ENCODE measurements at places on chromosomes 6 and 20.

DNA sequence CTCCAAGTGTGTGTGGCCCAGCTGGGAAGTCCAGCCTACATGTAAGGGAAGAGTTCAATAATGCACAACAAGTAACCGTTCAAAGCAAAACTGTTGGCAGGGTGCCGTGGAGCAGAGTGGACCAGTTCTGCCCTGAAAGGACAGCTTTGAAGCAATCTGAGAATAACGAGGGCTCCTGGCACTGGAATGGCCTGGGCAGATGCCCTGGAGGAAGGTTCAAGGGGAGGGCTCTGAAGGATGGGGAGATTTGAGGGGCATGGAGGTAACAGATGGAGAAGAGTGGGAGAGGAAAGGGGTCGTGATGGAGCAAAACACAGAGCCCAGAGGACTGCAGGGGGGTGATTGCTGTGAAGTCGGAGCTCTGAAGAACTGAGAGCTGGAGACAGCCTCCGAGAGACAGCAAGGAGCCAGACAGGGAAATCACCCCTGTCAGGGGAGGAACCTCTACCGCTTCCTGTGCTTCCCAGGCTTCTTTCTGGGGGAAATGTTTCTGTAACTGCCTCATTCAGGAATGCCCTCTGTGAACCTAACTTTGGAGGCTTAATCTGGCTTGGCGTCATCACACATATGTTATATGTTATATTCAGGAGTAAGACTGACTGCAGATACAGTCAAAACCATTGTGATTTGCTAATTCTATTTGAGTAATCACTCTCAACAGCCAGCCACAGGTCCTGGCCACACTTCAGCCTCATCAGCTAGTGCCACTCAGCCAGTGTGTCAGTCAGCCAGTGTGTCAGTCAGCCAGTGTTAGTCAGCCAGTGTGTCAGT is 41.2 kb downstream of the ZC3H12D start:
- DNase-seq, result no peak

DNA sequence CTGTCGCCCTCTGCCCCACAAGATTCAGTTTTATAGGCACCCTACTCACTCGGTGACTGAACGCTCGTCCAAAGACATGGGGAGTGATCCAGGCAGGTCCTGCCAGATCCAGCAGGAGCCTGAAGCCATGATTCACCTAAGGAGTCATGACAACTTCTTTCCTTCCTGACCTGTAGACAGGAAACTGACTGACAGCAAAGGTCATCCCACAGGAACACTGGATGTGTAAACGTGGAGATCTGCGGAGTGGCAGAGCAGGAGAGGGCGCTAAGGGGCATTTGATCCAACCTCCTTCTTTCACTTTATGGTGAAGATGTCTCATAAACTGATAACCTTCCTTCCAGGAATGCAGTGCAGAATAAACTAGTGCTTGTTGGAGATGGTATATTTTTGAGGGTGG is 192.2 kb downstream of the GJA10 start:
- DNase-seq, result no peak

DNA sequence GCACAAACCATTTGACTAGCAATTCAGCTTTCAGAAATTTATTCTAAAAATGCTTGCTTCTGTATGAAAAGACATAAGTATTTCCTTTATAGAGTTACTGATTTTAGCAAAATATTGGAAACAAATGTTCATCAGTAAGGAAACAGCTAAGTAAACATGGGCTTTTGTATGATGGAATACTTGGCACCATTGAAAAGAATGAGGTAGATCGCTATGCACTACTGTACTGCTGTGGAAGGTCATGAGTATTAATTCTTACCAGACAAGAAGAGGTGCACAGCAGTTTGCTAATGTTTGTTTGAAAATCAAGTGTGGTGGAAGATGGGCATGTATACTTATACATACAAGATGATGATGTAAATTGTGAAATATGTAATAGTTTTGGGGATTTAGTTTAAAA is 73.0 kb downstream of the FARS2 start:
- DNase-seq, result no peak

DNA sequence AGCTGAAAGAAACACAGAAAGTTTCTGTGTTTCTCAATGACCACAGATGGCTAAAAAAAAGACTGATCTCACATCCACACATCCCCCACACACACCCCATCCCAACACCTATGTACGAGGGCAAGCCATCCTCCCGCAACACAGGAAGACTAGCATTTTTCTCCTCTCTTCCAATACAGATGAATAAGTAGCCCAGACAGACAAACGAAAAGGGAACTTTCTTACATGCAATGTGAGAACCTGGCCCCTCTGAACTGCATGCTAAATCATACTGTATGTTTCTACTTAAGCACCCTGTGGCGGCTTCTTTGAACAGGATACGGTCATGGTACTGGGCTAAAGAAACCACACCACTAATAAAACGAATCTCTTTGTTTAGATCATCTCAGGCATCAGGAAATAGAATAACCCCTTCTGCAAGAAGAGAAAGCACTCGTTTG is 116.2 kb downstream of the GMDS start:
- DNase-seq, result no peak

- no peak for DNase-seq
These were observed 139.7 kb upstream of the FLRT3 start for GRCh38 chr20:14477125-14477524.

- no peak for DNase-seq
These were observed 16.5 kb upstream of the WFDC2 start for GRCh38 chr20:45452772-45453691.

DNA sequence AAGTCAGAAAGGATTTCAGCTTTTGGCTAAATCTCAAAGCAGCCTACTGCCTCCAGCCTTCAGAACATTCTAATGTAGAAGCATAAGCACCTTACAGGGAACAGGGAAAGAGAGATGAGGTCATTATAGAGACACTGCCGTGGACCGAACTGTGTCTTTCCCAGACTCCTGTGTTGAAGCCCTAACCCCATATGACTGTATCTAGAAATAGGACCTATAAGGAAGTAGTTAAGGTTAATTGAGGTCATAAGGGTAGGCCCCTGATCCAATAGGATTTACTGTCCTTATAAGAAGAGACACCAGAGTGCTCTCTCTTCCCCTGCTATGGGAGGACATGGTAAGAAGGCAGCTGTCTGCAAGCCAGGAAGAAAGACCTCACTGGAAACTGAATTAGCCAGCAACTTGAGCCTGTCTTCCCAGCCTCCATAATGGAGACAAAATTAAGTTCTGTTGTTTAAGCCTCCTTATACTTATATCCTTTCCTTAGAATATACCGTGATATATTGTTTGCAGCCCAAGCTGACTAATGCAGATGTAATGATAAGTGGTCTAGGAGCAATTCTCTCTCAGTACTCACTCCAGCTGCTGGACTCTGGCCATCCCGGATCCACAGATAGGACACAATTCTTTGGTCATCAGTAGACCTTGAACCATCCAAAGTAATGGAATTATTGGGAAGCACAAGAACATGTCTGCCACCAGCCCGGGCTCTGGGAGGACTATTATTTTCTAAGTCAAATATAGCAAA is 71.4 kb downstream of the ALDH5A1 start:
- DNase-seq, result no peak

GRCh38 chr20:15742087-15742486 is 831.2 kb downstream of the KIF16B start:
- DNase-seq, result no peak

DNA sequence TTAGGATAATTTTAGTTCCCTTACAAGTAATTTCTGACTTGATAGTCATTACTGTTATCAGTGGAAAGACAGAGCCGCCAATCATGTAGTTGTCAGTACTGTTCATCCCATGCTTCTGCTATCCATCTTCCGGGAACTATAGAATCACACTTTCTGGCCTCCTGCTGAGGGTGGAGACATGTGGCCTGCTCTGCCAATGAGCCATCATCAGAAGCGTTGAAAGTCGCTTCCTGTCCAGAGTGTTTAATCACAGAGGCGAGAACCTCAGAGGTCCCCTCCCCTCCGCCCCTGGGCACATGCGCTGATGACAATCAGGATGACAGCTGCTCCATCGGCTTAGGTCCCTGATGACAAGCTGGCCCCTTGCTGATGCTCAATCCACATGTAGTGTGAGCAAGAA is 3.0 kb downstream of the DDO start:
- DNase-seq, result no peak

- DNase-seq, result no peak
These were observed 158.4 kb downstream of the GPX5 start for GRCh38 chr6:28683945-28684538.

DNA sequence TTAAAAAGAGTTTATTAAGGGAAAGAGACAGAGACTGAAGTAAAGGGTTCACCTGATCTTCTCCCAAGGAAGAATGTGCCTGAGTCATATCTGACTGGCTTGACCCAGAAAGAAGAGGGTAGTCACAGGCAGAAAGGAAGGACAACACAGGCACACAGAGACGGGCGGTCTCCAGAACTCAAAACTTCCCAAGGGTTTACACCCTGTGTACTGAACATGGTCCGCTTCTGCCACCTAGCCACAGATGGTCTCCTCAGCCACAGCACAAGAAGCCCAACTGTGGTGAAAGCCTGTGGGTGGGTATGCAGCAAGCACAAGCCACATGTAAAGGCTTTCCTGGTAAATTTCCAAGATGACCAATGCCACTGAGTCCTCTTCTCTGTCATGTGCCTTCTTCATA is 17.2 kb downstream of the UNC5CL start:
- DNase-seq, result no peak

- no peak for DNase-seq
These were observed 3.3 kb downstream of the VEGFA start for GRCh38 chr6:43773050-43773979.

GRCh38 chr6:128508588-128509296 is 11.7 kb downstream of the PTPRK start:
- no peak for DNase-seq

DNA sequence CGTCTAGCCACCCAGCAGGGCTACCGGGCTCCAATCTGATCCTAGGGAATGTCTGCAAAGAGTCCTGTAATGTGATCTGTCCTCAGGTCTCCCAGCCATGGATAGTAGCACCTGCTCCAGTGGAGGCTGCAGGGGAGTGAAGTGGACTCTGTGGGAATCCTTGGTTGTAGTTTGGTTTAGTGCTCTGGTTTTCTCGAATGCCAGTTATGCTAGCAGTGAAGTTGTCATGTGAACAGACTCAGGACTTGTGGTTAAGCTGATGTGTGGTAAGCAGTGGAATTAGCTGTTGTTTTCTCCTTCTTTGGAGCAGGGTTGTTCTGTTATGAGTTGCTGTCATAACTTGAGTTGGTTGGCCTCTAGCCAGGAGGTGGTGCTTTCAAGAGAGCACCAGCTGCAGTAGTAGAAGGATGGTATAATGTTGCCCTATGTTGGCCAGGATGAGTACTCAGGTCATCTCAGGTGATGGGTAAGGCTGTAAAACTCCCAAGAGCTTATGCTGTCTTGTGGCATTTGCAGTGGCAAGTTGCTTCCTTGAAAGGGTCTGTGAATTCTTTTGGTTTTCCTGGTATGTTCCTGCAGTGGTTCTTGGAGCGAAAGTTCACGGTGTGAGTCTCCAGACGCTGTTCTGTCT is 390.2 kb downstream of the UTRN start:
- DNase-seq, result no peak

GRCh38 chr6:125597411-125598253 is 151.8 kb upstream of the HEY2 start:
- no peak for DNase-seq

- DNase-seq, result no peak
These were observed 294.3 kb downstream of the CDC5L start for GRCh38 chr6:44681761-44682160.

- DNase-seq, result no peak
These were observed 280.6 kb downstream of the KHDC1L start for GRCh38 chr6:72944660-72945059.

GRCh38 chr20:6295127-6295866 is 172.5 kb upstream of the FERMT1 start:
- no peak for DNase-seq

DNA sequence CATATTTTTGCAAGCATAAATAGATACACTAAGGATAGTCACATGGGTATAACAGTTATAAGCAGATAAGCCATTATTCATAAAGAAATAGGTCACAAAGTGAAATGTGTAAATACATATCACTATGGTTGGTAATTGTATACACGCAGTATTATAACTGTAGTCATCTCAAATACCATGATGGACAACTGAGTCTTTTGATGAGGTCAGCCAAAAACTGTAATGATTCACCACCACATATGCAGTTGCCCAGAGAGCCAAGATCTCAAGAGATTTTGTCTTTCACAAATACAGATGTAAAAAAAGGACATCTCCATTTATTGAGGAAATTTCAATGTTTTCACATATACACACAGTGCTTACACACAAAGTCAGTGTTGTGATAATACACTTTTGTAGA is 28.3 kb downstream of the ZNF292 start:
- no peak for DNase-seq

DNA sequence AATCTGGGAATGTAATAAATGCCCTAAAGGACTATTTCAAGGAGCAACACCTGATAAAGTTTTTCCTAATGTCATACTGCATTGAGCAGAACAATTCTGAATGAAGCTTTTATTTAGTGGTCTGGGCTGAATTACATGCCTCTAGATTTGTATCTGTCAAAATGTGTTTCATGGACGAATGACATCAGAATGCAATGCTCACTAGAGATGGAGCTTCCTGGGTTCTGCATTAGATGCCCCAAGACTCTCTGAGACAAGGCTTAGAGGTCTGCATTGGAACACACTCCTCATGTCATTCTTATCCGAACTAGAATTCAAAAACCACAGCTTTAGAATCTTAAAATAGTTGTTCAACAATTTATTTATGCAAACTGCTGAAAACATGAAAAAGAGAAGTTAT is 62.0 kb downstream of the SYNE1 start:
- DNase-seq, result no peak

DNA sequence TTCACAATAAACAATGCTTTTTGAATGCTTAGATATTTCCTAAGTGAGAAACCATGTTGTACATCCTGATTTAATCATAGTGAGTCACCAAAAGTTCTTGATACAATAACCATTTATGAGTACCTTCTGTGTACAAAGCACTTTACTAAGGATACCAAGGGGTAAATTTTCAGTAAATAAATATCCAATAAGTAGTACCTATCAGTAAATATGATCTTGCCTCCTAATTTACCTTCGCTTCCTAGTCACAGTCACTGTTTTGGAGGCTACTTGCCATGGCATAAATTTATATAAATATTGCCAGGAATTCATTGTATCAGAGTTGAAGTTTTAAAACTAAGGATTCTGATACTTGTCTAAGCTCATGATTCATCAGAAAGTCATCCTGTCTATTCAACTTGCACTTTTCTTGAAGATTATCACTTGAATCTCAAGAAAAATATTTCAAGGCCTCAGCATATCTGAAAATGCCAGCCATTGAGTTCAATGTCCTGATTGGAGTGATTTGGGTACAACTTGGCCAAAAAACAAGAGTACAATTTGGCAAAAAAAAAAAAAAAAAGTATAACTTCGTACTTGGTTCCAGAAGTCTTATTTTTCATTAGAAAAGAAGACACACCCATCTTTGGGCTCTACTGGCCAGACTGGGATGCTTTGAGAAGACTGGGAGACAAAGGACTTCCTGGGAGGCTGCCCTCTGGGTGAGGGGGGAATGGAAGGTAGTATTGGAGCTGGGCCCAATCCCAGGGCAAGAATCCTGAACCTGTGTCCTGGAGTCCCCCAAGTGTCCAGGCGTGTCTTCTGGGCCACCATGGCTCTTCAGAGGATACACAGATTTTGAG is 32.8 kb downstream of the RAB22A start:
- no peak for DNase-seq

GRCh38 chr6:132659082-132659481 is at the start of gene TAAR1:
Gene TAAR1 (minus strand): TSS chr6:132659182. CDS start chr6:132646003, 13,179 bp downstream.
- DNase-seq, result no peak

GRCh38 chr6:1335367-1336037 is 23.6 kb downstream of the FOXQ1 start:
- no peak for DNase-seq

GRCh38 chr20:11604339-11604738 is 313.4 kb upstream of the BTBD3 start:
- DNase-seq, result no peak
